Stimulated activated CD8-positive, alpha-beta memory T cell treated with anti-CD3 and anti-CD28 coated beads, Interleukin-7, amount 100 ng/mL, for 1 hour (primary cell): ENCODE measurements at places on chromosomes 12 and 14.

GRCh38 chr12:113133666-113134065 lies 1.9 kb downstream of the RASAL1 start:
- no peak for DNase-seq

GRCh38 chr14:95519699-95520098 lies 3.2 kb upstream of the SYNE3 start:
- peak; percentile 49 for DNase-seq

- DNase-seq = no peak
Observed at GRCh38 chr14:54366736-54367735, 29.8 kb upstream of the CDKN3 start.

- no peak for DNase-seq
Observed at GRCh38 chr12:116384175-116384574, 106.7 kb upstream of the MED13L start.

GRCh38 chr14:24578558-24578957 lies 2.5 kb upstream of the CTSG start:
- no peak for DNase-seq

DNA sequence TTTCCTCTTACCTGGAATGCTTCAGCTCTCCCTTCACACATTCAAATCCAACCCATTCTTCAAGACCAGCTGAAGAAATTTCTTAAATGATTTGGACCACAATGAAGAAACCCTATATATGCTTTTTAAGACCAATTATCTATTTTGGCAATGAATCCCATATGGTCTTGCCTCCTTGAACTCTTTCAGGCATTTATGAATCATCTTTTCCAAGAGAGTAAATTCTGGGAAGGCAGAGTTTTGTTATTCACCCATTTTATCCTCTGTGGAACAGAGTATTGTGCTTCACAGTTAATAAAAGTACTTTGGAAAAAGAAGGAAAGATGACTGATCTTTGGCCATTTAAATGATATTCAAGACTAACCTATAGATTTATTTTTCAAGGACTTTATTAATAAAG lies 14.0 kb downstream of the GIT2 start:
- DNase-seq = no peak

GRCh38 chr12:109458771-109459208 lies 18.3 kb downstream of the KCTD10 start:
- DNase-seq = no peak

DNA sequence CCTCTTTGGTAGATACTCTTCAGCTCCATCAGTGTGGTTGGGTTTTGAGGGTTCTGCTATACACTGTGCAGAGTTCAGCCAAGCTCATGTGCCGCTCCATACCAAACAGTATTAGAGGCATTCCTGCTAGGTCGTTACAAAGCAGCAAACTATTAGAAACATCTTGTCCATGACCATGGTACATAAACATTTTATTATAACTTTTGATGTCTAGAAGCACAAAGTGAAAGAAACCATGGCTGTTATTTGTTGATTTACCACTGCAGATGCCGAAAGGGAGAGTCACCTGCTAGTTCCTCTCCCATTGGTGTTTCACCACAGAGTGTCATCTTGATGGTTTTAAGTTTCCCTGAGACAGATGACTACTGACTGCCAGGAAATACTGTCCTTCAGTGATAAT lies 242.0 kb downstream of the ADAMTS20 start:
- DNase-seq = no peak

DNA sequence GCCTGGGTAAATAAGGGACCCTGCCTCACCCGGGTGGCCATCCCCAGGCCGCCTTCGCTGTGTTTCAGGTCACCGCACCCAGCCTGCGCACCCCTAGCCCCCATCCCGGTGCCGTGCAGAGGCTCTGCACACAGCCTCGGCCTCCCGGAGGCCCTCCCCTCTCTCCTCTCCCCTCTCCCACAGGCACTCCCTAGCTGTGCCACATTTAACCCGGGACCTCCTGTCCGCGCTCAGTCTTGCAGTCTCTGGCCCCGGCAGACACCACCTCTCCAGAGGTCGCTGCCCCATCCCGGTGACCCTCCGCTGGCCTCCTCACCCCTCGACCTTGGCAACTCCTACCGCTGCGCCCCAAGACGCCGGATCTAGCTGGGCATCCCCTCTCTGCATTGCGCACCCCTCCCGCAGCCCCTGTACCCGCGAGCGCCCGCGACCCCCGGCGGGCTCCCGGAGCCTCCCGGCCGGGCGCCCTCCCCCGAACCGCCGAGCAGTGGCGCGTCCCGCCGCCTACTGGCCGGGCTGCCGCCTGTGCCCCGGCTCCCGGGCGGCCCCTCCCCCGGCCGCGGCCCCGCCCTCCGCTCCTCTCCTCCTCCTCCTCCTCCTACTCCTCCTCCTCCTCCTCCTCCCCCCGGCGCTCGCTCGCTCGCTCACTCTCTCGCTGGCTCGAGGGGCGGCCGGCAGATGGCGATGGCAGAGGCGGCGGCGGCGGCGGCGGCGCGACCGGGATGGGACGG lies 120.7 kb downstream of the AACS start:
- DNase-seq = no peak

GRCh38 chr12:24363177-24363754 lies 413.8 kb upstream of the SOX5 start:
- no peak for DNase-seq

DNA sequence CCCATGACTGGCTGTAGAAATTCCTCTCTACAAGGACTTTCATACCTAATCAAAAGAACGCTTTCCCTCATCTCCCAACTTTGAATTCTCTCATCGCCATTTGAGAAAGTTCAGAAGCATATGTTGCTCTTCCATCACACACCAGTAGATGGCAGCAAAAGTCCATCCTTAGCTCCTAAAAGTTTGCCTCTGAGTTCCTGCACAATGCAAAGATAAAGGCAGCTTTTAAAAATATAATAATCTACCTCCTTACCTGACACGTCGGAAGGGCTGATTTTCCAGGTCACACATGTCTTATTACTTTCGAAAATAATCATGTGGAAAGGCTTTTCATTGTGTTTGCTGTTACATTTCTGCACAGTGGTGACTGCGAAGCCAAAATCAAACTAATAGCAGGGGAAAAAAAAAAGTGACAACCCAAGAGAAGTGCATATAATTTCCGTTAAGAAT lies 456.7 kb upstream of the SEL1L start:
- DNase-seq = no peak

- DNase-seq = no peak
Observed at GRCh38 chr12:5898874-5899273, 46.2 kb downstream of the ANO2 start.

GRCh38 chr12:70449753-70450341 lies 83.8 kb downstream of the KCNMB4 start:
- DNase-seq = no peak

GRCh38 chr12:112116232-112117060 lies 7.9 kb upstream of the NAA25 start:
- DNase-seq = no peak

DNA sequence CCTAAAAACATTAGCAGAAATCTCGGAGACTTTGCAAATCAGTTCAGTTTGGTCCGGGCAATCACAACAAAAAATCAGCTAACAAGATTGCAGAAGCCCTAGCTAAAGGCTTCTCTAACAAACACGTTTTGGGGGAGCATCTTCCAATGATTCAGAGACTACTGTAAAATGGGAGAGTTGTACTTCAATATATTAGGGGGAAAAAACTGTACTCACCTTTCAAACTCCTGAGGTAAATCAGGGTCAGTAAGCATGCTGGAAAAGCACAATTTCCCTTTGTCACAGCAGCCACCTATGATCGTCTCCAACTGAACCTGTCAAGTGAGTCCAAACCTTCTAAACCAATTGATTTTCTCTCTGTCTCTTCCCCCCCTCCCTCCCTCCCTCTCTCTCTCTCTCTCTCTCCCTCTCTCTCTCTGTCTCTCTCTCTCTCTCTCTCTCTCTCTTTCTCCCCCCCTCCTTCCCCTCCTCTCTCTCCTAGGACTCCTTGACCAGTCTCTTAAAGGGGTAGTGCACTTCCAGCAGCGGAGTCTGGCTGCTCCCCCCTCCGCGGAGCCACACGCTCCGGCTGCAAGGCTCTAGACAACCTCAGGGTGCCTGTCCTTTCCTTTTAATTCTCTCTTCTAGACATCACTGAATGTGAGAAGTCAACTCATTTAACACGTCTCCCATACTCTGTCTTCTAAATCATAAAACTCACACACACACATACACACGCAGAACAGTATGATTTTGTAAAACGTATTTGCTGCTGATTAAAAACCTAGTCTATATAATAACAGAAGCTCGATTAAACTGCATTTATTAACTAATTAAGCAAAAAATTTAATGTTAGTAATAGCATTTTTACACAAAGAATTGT lies at the start of gene SOX5:
TSS of gene SOX5 (minus strand) at position 323 of the 862 bp plus-strand sequence. CDS start at position 254, 69 bp downstream.
- no peak for DNase-seq

GRCh38 chr14:67881225-67881624 lies 61.6 kb downstream of the RAD51B start:
- DNase-seq = no peak

- no peak for DNase-seq
Observed at GRCh38 chr14:50937325-50937724, 7.0 kb downstream of the PYGL start.

- no peak for DNase-seq
Observed at GRCh38 chr12:93009533-93009932, 80.4 kb upstream of the EEA1 start.

GRCh38 chr14:24920265-24921075 lies 129.5 kb downstream of the STXBP6 start:
- no peak for DNase-seq

DNA sequence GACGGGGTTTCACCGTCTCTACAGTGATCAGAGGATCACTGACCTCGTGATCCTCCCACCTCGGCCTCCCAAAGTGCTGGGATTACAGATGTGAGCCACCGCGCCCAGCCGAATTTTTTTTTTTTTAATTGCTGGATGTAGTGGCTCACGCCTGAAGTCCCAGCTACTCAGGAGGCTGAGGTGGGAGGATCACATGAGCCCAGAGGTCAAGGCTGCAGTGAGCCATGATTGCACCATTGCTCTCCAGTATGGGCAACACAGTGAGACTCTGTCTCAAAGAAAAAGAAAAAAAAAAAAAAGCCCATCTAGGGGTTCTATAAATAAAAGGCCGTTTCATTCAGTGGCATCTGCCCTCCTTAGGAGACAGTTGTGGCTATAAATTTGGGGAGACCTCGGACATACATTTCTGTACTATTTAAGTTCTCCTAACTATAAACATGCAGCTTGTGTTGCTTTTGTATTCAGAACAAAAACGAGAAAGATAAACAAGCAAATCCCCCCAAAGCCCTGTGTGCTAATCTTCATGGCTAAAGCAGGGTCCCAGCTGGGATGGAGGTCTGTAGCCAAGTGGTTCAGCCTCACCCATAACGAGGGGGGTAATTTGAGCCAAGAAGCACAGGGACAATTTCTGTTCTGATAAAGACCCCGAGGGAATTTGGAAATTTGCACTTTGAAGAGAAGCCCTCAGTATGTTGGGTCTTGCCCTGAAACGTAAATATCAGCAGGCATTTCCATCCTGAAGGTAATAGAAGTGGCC lies 35.0 kb upstream of the BCL7A start:
- DNase-seq = no peak

DNA sequence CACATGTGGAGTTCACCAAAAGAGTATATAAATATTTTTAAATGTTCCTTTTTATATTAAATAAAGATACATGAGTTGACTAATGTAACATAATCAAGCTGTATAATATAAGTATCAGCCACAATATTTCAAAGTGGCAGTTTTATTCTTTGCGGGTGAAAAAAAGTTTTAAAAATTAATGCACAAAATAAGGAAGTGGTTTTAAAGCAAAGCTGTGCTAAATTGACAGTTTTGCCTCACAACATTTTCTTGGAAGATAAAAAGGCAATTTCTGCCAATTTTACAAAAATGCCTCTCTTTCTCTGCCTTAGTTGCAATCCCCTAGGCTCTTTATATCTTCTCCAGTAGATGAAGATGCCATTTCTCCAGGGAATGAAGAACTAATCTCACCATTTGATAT lies 719.1 kb downstream of the C12orf50 start:
- DNase-seq = no peak

GRCh38 chr12:44389896-44390295 lies 486.2 kb downstream of the NELL2 start:
- DNase-seq = no peak

DNA sequence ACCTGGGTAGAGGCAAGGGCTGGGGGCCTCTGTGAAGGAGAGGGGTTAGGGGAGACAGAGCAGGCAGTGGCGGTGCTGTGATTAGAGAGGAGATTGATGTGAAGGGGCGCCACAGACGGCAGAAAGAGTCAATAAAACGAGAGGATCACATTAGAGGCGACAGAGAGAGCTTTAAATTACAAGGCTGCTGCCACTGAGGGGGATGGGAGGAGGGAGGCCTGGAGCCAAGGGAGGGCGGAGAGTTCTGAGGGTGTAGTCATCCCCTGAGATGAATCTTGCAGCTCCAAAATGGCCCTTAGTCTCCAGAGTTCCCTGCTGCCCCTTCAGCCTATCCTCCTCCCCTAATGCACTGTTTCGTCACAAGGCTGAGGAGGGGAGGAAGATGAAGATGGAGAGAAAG lies 12.8 kb downstream of the ZFHX2 start:
- no peak for DNase-seq

GRCh38 chr14:25001156-25001555 lies 48.8 kb downstream of the STXBP6 start:
- DNase-seq = no peak

- DNase-seq = no peak
Observed at GRCh38 chr14:33692762-33693161, 258.1 kb downstream of the EGLN3 start.

DNA sequence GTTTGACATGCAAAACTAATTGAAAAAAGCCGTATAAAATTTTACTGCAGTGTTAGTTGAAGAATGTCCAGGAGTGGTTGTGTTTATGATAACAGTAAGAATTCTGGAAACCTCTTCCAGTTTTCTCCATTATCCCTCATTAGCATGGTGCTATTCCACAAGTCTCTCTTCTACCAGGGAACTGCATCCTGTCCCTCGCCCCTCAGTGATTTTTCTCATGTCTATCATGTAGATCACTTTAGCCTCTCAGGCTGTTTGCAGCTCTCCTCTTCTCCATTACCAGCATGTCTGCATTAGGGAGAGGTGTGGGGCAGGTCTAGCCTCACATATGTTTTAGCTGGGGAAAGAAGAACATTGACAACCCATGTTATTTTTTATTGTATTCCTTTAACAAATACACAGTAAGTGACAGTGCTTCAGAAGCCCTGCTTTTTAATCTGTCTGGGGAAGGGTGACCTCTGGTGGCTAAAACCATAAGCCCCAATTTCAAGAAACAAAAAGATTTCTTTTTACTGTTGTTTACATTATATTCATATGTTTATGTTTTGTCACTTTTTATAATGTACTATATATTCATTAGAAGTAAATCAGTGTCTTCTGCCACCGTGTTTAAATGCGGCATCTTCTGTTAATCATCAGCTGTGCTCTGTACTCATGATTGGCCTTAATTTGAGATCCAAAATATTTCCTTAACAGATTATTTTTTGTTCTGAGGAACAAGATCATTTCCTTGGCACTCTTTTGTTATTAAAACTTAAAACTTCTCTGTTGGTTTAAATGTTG lies 70.7 kb downstream of the RASSF8 start:
- no peak for DNase-seq

- no peak for DNase-seq
Observed at GRCh38 chr14:93146119-93146518, 30.4 kb upstream of the ITPK1 start.

- DNase-seq = no peak
Observed at GRCh38 chr12:53585448-53586125, 40.6 kb downstream of the ATF7 start.
